Osteocyte (in vitro differentiated cells): ENCODE measurements at places on chromosomes 4 and X. TPM values are rescaled to one million over a fixed set of nuclear protein-coding genes. Genes with fewer than 3 reads are reported as not detected.

HTN1 gene
- total RNA-seq, result not detected in 2 replicates

MAGEA11 gene
- total RNA-seq, result not detected in 2 replicates

TRMT2B gene
- 11.0 and 12.5 TPM in 2 replicates for total RNA-seq

DNA sequence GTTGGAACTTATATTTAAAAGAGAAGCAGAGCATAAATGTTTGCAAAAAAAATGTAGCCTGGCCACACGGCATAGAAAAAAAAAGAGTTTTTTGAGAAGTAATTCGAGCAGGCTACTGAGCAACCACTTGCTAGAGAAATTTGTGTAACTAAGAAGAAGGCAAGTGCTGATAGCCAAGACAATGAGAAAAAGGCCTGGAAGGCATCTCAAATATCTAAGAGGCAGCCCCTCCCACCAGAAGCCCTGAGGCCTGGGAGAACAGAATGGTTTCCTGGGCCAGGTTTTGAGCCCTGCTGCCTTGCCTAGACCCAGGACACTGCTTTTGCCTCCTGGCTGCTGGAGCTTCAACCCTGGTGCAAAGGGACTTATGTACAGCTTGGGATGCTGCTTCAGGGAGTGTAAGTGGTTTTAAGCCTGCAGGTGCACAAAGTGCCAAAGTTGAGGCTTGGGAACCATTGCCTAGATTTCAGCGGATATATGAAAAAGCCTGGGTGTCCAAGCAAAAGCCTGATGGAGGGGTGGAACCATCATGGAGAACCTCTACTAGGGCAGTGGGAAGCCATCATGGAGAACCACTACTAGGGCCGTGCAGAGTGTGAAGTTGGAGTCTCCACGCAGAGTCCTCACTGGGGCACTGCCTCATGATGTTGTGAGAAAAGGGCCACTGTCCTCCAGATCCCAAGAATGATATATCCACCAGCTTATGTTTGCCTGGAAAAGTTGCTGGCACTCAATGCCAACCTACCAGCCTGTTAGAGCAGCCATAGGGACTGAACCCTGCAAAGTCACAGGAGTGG, 9.7 kb downstream of the TECRL start:
- DNase-seq, result no peak
- no peaks in the 10 kb centered on the region for H3K4me1 ChIP-seq
- no peak overlapping the region for H3K27ac ChIP-seq
- no peak overlapping the region for H3K4me3 ChIP-seq
- H3K36me3 ChIP-seq, result no peaks in the 10 kb centered on the region

DNA sequence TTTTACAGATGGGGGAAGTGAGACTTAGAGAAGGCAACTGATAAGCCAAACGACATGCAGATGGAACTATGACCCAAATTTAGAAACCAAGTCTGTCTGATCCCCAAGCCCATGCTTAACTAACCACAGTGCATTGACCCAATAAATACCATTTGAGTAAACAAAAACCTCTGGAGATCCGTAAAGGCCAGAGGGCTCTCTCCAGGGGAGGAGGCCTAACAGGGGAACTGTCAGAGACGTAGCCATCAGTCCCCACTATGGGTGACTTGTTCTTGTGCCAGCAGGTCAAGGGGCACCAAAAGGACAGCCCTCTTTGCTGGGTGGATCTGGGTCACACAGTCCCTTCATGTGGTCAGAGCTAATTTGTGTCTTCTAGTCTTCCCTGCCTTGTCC, 420.2 kb downstream of the BCOR start:
- no peaks in the 10 kb centered on the region for H3K36me3 ChIP-seq
- H3K4me1 ChIP-seq, result peaks cover 1% of the 10 kb centered on the region
- no peak overlapping the region for H3K4me3 ChIP-seq
- no peaks in the 10 kb centered on the region for H3K27me3 ChIP-seq
- no peak overlapping the region for H3K27ac ChIP-seq

GRCh38 chr4:3413675-3414420, 27.9 kb upstream of the HGFAC start:
- H3K36me3 ChIP-seq, result peaks cover 12% of the 10 kb centered on the region
- H3K27me3 ChIP-seq, result no peaks in the 10 kb centered on the region
- peaks cover 10% of the 10 kb centered on the region for H3K4me1 ChIP-seq
- no peak overlapping the region for H3K27ac ChIP-seq
- no peak for DNase-seq
- no peak overlapping the region for H3K4me3 ChIP-seq

- DNase-seq, result no peak
- H3K27me3 ChIP-seq, result peaks cover 10% of the 10 kb centered on the region
- H3K4me1 ChIP-seq, result no peaks in the 10 kb centered on the region
These were observed 1.5 kb downstream of the KLF8 start for GRCh38 chrX:56233682-56234081.
